ENCODE measurements at places on chromosomes 7 and 10.
A peak's percentile ranks its signal among the peaks of the same experiment; 100 is the strongest.

- DNase-seq: no peak
These were observed 85.0 kb downstream of the EMX2 start for GRCh38 chr10:117627561-117627960.

DNA sequence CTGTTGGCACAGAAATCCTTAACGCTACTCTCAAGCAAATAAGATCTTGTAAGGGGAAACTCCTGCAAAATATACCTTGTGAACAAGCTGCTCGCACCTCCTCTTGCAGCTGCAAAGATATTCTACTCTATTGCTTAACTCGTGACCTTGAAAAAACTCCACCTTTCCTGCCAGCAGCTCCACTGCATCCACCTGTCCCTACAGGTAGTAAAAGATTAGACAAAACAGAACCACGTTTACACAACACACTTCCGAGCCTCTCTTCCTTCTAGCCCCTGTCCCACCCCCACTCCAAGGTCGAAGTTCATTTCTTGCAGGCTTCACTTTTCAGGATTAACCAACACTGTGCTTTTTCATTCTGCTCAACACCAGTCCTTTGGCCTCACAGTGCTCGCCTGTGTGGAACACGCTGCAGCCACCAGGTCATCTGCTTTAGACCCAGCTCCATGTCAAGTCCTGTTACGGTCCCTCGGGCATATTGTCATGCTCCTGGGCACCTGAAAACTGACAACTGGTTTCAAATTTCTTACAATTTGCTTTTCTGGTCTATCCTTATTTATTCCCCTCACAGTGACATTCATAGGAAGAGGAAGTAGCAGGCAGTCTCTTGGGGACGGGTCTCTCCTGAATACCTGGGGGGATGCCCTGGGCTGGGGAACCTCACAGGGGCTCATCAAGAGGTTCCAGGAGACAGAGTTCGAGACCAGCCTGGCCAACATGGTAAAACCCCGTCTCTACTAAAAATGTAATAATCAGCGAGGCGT is 165.8 kb upstream of the KLF14 start:
- DNase-seq: peak; percentile 37

DNA sequence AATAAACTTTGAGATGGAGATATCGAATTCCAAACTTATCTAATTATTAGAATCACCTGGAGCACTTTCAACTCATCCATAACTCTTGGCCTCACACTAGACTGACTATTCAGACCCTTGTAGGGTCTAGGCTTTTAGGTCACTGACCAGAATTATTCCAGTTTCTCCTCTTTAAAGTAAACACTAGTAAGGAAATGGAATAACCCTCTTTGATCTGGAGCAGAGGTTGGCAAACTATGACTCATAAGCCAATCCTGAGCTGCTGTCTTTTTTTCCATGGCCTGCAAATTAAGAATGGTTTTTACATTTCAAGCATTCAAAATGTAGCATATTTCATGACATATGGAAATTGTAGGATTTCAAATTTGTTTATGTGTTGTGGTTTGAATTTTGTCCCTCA is 1601.9 kb downstream of the REEP3 start:
- no peak for DNase-seq

GRCh38 chr10:120493411-120494312 is 36.6 kb downstream of the PLPP4 start:
- DNase-seq: no peak

DNA sequence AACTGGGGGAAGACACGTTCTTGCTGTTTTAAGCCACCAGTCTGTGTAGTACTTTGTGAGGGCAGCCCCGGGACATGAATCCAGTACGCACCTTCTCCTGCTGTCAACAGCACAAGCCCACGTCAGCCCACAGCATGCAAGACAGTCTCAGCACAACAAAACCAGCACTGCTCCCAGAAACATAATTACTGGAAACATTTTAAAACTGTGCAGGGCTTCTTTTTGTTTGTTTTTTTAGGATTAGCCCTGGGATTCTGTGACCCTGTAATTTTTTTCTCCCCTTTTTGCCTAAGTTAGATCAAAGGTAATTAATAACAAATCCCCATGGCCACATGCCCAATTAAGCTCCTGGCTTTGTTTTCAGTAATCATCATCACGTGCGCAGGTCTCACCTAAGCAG is 87.5 kb downstream of the VOPP1 start:
- no peak for DNase-seq

GRCh38 chr7:19491821-19492452 is 216.9 kb downstream of the POLR1F start:
- DNase-seq: peak; percentile 46

DNA sequence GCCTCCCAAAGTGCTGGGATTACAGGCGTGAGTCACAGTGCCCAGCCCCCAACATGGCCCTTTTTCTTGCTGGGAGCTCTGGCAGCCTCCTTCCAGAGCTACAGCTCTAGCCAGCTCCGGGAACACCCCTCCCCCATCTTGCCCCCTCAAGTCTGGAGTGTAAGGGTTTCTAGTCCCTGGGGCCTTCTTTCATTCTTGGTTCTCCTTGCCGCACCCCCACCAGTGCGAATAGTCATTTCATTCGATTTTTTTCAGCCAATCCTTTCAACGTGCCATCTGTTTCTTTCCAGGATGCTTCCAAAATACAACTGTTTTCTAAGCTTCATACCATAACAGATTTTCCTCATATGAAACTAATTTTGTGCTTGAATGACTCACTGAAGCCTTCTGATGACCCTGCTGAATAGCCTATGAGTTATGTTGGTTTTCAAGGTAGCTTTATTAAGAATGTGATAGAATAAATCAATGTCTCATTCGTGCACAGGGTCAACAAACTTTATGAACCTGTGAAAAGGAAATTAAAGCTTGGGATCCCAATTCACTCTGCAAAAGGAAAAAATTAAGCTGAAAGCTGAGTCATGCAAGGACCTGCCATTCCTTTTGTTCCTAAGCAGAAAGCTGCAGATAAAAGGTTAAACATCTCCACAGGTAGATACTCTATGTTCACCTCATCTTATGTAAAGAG is 38.6 kb downstream of the CDC14C start:
- DNase-seq: no peak

DNA sequence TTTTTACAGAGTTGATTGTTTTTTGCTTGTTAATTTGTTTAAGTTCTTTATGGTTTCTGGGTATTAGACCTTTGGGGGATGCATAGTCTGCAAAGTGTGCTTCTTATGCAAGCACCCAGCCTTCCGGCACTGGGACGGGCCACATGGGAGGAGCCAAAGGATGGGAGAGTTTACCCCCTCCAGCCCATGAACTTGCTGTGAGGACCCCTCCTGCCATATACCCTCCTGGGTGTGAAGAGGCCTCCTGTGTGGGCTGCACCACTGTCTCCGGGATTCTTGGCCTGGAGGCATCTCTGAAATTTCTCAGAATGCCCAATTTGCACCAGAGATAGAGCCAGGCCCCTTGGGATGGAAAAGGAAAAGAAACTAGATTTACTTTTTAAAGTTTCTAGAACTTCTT is 150.7 kb downstream of the MGMT start:
- no peak for DNase-seq

- peak; percentile 63 for DNase-seq
These were observed 44.9 kb downstream of the SMURF1 start for GRCh38 chr7:99098824-99099498.

GRCh38 chr7:112204499-112205342 is 1.5 kb downstream of the DOCK4 start:
- peak; percentile 38 for DNase-seq

All from mesenchymal stem cell (in vitro differentiated cells and primary cell).